ENCODE measurements at places on chromosomes 2 and 18. TPM values are rescaled to one million over a fixed set of nuclear protein-coding genes. Genes with fewer than 3 reads are reported as not detected.

Gene CCDC68
- 4.8 TPM for total RNA-seq

Gene KLF7
- 28.8 TPM for total RNA-seq

Gene POTEC
- not detected for total RNA-seq

Gene AQP12B
- not detected for total RNA-seq

Gene XDH
- 1.2 TPM for total RNA-seq

Gene GPR17
- total RNA-seq: not detected

Gene CPLX4
- not detected for total RNA-seq

Gene GLI2
- total RNA-seq: 16.8 TPM

Gene PARD3B
- total RNA-seq: 0.93 TPM

Gene IER3IP1
- total RNA-seq: 18.2 TPM

Gene FAM237A
- not detected for total RNA-seq

Gene IL1RL1
- total RNA-seq: 1.2 TPM

Gene ACMSD
- total RNA-seq: not detected

Gene ATOH8
- total RNA-seq: 30.1 TPM

Gene UGT1A3
- 0.09 TPM for total RNA-seq

Gene INPP5D
- total RNA-seq: 0.53 TPM

Gene SERPINB10
- total RNA-seq: not detected
